ENCODE measurements at places on chromosomes 13 and 19.
A peak's percentile ranks its signal among the peaks of the same experiment; 100 is the strongest.

DNA sequence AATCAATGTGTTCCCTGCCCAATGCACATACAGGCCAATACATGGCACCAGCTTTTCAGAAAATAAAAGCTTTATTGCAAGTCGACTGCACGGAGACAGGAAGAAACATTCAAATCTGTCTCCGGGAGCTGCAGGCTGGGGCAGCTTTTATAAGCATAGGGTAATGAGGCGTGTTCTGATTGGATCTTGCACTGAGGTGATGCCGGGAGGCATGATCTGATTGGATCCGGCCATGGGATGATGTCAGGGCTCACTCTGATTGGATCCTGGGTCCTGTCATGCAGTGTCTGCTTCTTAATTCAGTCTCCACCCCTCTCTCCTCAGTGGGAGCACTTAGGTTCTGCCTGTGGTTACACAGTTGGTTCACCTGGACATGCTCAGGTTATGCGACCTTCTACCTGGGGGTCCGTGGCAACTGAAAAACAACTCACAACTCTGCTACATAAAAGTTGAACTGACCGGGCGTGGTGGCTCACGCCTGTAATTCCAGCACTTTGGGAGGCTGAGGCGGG lies 11.8 kb upstream of the FBN3 start:
- H3K27ac ChIP-seq, result peak overlapping the region; percentile 71
- H3K27me3 ChIP-seq, result peaks cover 6% of the 10 kb centered on the region
- H3K4me3 ChIP-seq, result peak overlapping the region; percentile 12
- no peak for DNase-seq
- H3K4me1 ChIP-seq, result no peaks in the 10 kb centered on the region

DNA sequence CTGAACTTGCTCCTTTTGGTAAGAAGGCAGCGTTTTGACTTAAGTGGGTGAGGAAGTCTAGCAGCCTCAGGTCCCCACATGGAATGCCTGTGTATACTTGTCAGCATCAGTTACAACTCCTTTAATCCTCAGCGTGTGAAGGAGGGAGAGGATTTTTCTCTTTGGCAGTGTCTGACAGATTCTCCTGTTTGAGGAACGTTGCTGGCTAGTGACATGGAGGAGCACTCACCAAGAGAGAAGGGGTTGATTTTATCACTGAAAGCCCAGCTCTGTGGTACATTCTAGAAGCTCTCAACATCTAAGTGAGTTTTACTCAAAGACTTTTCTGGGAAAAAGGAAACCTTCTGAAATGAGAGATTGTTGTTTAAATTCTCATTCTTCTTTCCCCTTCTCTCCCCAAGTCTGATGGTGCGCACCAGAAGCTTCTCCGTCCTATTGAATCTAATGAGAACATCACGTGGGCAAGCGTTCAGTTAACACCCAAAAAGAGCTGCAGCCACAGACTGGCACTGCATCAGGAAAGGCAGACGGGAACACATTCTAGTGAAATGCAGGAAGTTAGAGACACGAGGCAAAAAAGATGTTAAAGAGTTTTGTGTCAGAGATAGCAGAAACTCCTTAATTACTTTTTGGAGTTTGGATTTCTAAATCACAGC lies 58.2 kb downstream of the GJA3 start:
- H3K36me3 ChIP-seq, result no peaks in the 10 kb centered on the region
- no peak for DNase-seq
- H3K27ac ChIP-seq, result no peak overlapping the region
- peaks cover 55% of the 10 kb centered on the region for H3K27me3 ChIP-seq
- H3K4me1 ChIP-seq, result no peaks in the 10 kb centered on the region
- H3K4me3 ChIP-seq, result no peak overlapping the region

- H3K27ac ChIP-seq, result peak overlapping the region; percentile 8
- H3K4me3 ChIP-seq, result peak overlapping the region; percentile 6
- H3K4me1 ChIP-seq, result peaks cover 4% of the 10 kb centered on the region
- H3K36me3 ChIP-seq, result no peaks in the 10 kb centered on the region
- DNase-seq, result no peak
Observed at GRCh38 chr13:20219577-20219976, 12.5 kb downstream of the GJB6 start.

DNA sequence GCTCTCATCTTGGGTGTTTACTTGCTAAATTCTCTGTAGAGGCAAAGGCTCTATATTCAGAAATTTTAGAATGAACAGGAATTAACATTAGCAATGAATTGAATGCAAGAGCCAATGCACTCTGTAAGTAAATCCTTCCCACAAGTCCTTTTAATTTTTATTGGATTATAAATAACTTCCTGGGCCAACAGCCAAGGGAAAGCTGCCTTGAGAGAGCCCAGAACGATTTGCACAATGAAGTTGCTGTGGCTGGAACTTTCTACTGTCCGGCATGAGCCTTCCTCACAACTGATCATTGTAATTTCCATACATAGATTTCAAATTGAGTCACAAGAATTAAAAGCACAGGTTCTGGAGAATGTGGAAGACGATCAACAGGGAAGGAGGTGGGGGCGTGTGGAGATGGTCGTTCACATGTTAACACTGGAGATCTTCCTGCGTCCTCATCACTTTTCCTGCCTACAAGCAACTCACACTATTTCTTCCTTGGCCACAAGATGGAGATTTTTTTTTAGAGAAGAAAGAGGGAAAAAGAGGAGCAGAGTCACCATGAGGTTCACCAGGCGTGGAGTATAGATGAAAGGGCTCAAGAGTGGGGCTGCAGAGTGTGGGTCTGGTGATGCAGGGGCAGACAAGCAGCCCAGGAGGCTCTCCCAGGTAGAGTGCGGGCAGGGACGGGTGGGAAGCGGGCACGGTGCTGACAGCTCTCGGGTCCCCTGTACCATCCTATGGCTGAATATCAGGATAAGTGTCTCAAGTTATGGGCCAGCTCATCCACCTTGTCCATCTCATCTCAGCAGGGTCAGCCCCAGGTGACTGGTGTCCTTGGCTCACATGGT lies 110.7 kb downstream of the SOX1 start:
- no peaks in the 10 kb centered on the region for H3K4me1 ChIP-seq
- no peaks in the 10 kb centered on the region for H3K27me3 ChIP-seq
- H3K27ac ChIP-seq, result no peak overlapping the region
- H3K4me3 ChIP-seq, result no peak overlapping the region
- no peak for DNase-seq
- H3K36me3 ChIP-seq, result no peaks in the 10 kb centered on the region

DNA sequence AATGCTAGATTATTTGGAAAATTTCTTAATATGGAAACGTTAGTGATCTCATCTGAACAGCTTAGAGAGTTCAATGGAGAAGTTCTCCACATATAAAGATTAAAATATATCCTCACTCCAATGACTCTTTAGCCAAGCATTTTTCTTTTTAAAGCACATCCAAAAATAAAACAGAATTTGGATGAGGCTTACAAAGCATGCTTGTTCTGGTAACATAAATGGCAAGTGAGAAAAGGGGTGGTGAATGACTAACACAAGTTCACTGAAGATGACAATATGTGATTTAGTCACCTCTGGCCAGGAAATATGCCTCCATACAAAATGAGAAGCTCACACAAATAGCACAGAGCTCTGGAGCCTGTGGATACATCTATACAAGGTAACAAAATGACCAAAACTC lies 253.0 kb downstream of the PCDH20 start:
- H3K27me3 ChIP-seq, result no peaks in the 10 kb centered on the region
- peaks cover 5% of the 10 kb centered on the region for H3K36me3 ChIP-seq
- H3K4me3 ChIP-seq, result no peak overlapping the region
- H3K4me1 ChIP-seq, result no peaks in the 10 kb centered on the region
